ENCODE measurements at places on chromosomes 12 and 14.

DNA sequence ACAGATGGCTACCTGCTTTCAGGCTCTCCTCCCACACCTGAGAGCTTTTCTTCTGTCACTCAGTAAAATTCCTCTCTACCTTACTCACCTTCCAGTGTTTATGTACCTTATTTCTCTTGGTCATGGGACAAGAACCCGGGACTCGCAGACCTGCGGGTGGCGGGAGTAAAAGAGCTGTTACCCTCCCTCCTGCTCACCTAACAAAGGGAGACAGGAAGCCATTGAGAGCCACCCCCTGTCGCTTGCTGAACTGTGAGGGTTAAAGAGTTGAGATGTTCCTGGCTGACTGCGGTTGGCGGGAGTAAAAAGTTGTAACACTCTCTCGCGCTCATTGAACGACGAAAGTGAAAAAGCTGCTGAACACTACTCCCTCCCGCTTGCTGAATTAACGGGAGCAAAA lies 1935.1 kb upstream of the FLRT2 start:
- DNase-seq: no peak

DNA sequence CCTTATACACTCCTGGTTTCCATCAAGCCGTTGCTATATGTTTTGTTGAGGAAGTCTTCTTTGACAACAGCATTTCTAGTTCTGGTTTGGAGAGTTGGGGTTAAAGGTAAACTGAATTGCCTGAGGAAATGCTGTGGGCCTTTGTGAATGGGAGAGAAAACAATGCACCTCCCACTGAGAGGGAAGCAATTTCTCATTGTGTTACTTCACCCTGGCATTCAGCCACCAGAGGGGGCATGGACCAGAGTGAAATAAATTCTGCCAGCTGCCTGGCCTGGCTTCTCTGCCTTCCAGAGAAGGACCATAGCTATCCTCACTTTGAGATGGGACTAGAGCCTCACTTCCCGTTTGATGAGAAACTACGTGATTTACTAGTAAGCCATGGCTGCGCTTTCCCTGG lies 475.3 kb downstream of the EGLN3 start:
- DNase-seq: peak; percentile 65

- no peak for DNase-seq
Observed at GRCh38 chr12:16121953-16122352, 155.5 kb downstream of the SLC15A5 start.

DNA sequence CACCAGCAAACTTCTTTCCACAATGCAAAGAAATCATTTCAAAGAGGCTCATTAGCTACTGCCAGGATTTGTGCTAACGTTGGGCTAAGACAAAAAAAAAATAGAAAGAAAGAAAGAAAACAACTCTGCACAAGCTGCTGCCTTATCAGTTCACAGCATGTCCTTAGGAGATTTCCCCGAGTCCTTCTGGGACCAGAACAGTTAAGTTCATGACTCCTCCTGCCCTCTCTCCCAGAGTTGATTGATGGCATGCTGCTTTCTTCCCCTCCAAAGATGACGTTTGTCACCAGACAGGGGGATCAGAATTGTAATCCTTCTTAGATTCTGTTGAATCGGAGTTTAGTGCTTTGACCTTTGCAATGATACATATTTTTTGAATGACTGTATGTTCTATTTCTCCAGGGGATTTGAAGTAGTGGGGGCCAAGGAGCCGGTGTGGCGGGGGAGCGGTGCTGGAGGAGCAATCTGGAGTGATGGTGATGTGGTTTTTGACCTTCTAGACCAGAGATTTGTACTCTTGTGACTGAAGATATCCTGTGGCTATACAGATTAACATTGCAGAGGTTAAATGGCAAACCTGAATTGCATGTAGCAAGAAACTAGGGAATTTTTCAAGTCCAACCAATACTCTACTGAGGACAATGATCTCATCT lies 409.2 kb upstream of the TMPO start:
- DNase-seq: no peak

DNA sequence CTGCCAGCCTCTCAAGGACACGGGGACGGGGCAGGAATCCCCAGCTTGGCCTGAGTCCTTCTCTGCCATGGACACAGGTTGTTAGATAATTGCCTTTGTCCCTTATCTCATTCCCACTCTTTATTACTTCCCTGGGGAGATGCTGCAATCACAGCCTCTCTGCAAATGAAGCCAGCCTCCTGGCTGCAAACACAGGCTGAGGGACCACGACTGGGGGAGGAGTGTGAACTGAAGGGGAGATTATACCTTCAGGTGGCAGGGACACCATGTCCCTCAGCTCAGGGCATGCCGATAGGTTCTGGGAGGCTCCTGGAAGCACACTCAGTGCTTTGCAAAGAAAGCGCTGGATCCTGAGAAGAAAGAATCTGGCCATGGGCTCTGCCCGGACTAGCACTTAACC lies 16.1 kb upstream of the CHGA start:
- DNase-seq: peak; percentile 68

GRCh38 chr12:69039911-69040310 lies 106.9 kb upstream of the CPM start:
- no peak for DNase-seq

GRCh38 chr12:49201595-49202295 lies 12.9 kb upstream of the TUBA1A start:
- DNase-seq: no peak

- no peak for DNase-seq
Observed at GRCh38 chr12:66398931-66399910, 96.9 kb downstream of the HELB start.

GRCh38 chr12:34402228-34402898 lies 380.1 kb downstream of the ALG10 start:
- DNase-seq: peak; percentile 6

- no peak for DNase-seq
Observed at GRCh38 chr12:120767071-120768024, 41.7 kb downstream of the ACADS start.

DNA sequence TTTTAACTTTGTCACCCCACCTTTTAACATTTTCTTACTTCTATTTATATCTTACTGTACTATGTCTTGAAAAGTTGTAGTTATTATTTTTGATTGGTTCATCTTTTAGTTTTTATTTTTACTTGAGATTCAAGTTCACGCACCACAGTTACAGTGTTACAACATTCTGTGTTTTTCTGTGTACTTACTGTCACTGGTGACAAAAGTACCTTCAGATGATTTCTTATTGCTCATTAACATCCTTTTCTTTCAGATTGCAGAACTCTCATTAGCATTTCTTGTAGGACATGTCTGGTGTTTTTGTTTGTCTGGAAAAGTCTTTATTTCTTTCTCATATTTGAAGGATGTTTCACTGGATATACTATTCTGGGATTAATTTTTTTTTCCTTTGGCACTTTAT lies 289.9 kb downstream of the BCAT1 start:
- no peak for DNase-seq

GRCh38 chr12:19757317-19757877 lies 318.1 kb downstream of the AEBP2 start:
- DNase-seq: no peak

DNA sequence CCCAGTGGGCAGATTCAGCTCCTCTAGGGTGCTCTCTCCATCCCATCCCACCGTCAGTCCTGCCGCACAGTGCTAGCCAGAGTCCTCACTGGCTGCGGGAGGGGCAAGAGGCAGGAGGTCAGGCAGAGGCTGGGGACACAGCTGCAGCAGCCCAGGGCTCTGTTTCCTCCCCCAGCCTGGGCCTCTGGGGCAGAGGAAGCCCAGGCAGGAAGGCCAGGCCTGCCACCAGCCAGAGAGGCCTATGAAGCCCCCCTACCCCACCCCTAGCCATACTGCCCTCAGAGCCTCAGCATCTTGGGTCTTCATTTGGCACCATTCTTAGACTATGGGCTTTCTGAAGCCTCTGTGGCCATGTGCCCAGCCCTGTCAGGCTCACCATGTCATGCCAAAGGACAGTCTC lies 3.4 kb downstream of the ACVRL1 start:
- no peak for DNase-seq

GRCh38 chr12:56222531-56222895 lies 791 bp upstream of the RNF41 start:
- no peak for DNase-seq

GRCh38 chr14:32473464-32473855 lies 144.4 kb downstream of the AKAP6 start:
- no peak for DNase-seq

GRCh38 chr12:127280393-127281275 lies 986.3 kb upstream of the TMEM132C start:
- DNase-seq: peak; percentile 35

GRCh38 chr12:24649634-24650033 lies 299.3 kb downstream of the BCAT1 start:
- no peak for DNase-seq

DNA sequence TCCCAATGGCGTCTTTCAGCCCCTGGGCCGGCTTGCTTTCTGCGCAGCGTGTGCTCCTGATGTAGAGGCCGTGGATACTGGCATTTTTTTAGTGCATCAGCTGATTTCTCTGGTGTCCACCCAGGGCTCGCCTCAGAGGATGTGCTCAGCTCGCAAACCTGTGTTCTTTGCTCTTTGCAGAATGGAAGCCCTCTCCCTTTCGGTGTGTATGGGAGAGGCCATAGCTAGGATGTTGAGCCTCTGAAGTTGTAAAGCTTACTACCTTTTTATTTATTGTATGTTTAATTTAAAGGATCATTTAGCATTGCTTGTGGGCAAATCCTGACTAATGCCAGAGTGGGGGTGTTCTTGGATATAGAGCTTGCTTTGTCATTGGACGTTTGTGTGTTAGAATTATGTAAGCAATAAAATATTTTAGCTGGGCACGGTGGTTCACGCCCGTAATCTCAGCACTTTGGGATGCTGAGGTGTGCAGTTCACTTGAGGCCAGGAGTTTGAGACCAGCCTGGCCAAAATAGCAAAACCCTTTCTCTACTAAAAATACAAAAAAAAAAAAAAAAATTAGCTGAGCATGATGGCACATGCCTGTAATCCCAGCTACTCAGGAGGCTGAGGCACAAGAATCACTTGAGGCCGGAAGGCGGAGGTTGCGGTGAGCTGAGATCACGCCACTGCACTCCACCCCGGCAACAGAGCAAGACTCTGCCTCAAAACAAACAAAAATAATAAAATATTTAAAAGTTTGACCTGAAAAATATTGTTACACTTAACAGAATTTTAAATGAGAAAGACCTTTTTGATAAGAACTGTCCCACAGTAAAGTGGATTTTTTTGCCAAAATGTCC lies 52.6 kb upstream of the MMP17 start:
- DNase-seq: no peak

- DNase-seq: no peak
Observed at GRCh38 chr14:92282669-92283068, 40.3 kb upstream of the SLC24A4 start.

GRCh38 chr14:37508503-37508902 lies 86.5 kb downstream of the FOXA1 start:
- no peak for DNase-seq

GRCh38 chr14:104423701-104424405 lies 155.7 kb upstream of the C14orf180 start:
- DNase-seq: peak; percentile 32

GRCh38 chr14:81737938-81738337 lies 204.3 kb upstream of the SEL1L start:
- DNase-seq: no peak

DNA sequence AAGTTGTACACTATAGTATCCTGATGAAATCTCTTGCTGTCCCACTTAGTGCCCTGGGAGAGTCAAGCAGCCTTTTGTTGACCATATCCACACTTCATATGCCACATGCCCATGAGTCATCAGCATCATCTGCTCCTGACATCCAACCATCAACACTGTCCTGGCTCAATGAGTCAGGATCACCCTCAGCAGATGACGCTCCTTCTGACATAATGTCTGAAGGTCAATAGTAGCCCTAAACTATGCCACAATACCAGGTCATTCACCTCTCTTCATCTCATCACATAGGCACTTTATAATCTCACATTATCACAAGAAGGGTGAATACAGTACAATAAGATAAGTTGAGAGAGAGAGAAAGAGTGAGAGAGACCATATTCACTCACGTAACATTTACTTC lies 369.0 kb upstream of the FAR2 start:
- no peak for DNase-seq

DNA sequence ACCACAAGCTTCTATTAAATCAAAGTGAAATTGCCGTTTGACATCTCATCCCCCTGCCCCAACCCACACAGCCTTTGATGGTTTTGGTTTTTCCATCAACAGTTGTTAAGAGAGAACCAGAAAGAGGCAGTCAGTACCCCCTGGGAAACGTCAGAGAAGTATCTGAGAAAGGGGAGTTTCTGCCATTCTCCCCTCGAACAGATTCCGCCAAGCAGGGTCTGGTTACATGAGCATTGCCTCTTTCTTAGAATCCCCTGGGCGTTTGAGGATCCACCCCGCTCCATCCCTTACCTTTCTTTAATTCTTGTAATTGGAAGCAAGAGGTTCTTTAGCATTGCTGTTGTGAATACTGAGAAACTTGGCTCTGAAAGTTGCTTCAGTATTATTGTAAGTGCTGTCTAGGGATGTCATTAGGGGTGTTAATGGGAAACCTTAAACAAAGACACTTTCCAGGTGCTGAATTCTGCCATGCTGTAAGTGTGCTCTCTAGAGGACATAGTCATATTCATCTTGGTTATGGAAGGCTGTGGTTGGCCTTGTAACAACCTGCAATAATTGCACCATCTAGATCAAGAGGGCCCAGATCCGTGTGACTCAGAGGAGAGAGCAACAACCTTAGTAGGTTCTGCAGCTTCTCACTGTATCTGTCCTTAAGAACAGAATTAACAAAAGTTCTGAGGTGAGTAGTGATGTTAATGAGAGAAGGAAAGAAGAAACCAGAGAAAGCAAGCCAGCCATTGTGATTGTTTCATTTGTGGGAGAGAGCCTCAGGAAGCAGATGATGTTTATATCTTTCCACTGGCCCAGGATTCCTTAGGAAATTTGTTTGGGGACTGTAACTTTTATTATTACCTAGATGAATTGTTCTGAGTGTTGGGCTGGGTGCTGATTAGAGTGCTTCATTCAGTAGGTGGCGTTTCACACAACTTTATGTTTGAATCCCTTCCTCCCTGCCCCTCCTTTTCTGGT lies 9.0 kb downstream of the TMBIM6 start:
- no peak for DNase-seq

- no peak for DNase-seq
Observed at GRCh38 chr14:60760644-60761364, 26.2 kb downstream of the MNAT1 start.

- no peak for DNase-seq
Observed at GRCh38 chr12:11650286-11651281, 1.1 kb downstream of the ETV6 start.

- no peak for DNase-seq
Observed at GRCh38 chr12:104165801-104166200, 27.8 kb upstream of the NFYB start.

All from D341Med (cell line).